ENCODE measurements at places on chromosomes 2 and 18.

GRCh38 chr2:23157812-23158211 is 227.2 kb upstream of the KLHL29 start:
- DNase-seq = no peak

DNA sequence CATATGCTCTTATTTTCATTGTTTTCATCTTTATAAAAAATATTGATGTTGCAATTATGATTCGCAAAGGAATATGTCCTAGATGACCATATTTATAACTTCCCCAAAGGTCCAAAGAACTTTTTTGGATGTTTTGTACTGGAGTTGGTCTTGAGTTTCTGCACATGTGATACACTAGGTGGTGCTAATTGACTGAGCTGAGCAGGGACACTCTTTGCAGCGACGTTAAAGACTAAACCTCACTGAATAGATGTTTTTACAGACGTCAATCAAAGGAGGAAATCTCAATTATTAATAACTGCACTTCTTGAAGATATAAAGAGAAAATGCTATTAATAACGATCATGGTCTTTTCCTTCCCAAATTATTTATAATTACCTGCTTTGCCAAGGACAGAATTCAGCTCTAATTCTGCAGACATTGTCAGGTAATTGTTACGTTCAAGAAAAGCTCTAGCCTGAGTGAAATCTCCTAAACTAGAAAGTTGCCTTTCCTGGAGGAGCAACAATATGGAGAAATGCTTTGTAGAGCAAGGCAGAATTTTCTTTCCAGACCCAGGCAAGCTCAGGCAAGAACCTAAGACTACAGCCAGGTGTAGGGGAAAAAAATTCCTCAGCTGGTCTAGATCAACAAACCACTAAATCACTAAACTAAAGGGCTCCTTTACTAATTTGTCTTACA is 119.3 kb upstream of the RBBP8 start:
- DNase-seq = peak; percentile 76

- peak; percentile 28 for DNase-seq
Measured at GRCh38 chr18:21489119-21489750, 111.3 kb downstream of the ESCO1 start.

- DNase-seq = peak; percentile 76
Measured at GRCh38 chr2:59167514-59167913, 926.4 kb upstream of the FANCL start.

- no peak for DNase-seq
Measured at GRCh38 chr2:222883420-222883819, 22.6 kb downstream of the ACSL3 start.

GRCh38 chr2:120870467-120870788 is 134.8 kb downstream of the GLI2 start:
- DNase-seq = no peak

- peak; percentile 58 for DNase-seq
Measured at GRCh38 chr2:124283096-124283495, 258.0 kb downstream of the CNTNAP5 start.

DNA sequence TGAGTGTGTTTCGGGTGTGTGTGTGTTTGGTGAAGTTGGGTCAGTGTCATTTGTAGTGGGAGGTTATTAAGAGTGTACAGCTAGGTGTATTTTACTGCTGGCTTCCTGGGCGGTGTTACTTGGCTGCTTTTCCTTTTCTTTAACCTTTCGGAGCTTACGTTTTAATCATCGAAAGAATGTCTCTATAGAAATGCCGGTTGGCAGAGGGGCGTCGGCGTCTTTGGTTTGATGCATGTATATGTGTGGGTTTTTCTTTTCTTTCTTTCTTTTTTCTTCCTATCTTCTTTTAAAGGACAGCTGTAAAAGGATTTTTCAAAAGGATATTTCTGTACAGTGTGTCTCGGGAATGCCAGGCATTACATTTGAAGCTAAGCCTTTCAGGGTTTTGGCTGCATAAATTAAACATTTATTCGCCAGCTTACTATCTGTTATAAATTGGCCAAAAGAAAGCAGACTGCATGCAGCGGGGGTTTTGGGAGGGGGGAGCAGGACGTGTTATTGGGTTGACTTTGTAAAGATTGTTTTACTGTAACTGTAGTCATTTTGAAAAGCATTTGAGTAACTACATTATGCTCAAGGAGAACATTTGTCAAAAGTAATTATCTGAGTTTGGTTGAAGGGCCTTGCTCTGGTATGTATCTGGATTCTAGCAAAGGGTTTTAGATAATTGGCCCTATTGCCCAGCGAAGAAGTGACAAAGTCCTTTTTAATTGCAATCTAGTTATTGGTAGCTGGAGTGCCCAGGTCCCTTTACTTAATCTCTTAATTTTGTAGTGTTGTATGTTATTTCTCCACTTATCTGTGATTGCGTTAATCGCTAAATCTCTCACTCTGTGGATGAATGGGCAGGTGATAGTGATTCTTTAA is 1.6 kb downstream of the ASXL3 start:
- peak; percentile 55 for DNase-seq

GRCh38 chr2:17482651-17483050 is 35.6 kb downstream of the RAD51AP2 start:
- DNase-seq = no peak

GRCh38 chr2:49278141-49278540 is 123.8 kb upstream of the FSHR start:
- no peak for DNase-seq

DNA sequence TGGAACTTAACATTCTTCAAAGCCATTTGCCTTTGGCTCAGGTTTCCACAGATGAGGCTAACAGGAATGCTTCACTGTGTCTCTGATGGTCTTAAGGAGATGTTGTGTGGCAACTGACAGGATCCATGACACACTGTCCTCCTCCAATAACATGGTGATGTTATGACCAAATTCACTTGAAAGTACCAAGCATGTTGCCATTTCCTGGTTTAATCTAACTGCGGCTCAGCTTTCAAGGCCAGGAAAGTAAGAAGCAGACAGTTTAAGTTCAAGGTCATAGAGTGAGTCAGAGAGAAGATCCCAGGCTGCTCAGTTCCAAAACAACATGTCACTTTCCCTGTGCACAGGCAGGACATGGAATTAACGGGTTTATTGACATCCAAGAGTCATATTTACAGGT is 513.6 kb downstream of the STK39 start:
- no peak for DNase-seq

- DNase-seq = no peak
Measured at GRCh38 chr2:176595986-176596385, 326.7 kb downstream of the MTX2 start.

GRCh38 chr2:190469771-190470170 is 61.6 kb downstream of the MFSD6 start:
- DNase-seq = peak; percentile 68

DNA sequence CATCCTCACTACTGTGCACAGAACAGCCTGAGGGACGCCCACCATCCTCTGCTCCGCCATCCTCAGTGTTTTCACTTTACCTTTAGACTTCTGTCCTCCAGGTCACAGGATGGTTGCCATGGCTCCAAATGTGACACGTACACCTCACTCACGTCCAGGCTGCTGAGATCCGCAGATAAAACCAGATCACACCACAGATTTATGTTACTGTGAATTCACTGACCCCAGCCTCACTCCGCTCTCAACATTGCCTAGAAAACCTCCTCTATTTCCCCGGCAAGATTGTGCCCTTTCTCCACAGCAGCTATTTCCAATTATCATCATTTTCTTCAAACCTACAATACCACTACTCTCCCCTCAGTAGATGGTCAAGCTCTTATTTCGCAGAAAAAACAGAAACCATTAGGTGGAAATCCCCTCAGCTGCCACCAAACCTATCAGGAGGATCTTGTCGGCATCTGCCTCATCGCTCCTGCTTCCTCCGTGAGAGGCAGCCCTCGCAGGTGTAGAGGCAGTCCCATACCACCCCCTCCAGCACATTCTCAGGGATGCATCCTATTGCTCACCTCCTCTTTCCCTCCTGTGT is 49.8 kb upstream of the SLC1A4 start:
- no peak for DNase-seq

GRCh38 chr2:157751462-157752058 is 122.9 kb upstream of the ACVR1C start:
- DNase-seq = peak; percentile 2

GRCh38 chr2:169572189-169572588 is 1.5 kb downstream of the FASTKD1 start:
- no peak for DNase-seq

GRCh38 chr2:4181062-4181461 is 477.7 kb downstream of the DCDC2C start:
- DNase-seq = no peak

GRCh38 chr2:112195167-112195766 is 57.1 kb downstream of the FBLN7 start:
- DNase-seq = no peak

DNA sequence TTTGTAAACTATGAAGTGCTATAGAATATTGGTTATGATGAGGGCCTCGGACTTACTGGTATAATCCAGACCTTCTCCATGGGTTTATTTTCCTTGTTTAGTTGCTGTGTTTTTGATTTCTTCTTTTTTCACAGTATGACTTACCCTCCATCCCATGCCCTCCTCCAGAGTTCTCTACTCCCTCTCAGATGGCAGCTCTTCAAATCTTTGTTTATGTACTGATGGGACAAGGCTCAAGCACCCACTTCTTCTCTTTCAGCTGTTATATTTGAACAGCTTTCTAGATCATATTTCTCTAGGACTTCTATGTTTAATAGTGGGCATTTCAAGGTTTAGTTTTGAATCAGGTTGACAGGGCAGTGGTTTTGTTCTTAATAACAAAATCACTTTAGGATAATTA is 43.9 kb downstream of the CLIP4 start:
- no peak for DNase-seq

DNA sequence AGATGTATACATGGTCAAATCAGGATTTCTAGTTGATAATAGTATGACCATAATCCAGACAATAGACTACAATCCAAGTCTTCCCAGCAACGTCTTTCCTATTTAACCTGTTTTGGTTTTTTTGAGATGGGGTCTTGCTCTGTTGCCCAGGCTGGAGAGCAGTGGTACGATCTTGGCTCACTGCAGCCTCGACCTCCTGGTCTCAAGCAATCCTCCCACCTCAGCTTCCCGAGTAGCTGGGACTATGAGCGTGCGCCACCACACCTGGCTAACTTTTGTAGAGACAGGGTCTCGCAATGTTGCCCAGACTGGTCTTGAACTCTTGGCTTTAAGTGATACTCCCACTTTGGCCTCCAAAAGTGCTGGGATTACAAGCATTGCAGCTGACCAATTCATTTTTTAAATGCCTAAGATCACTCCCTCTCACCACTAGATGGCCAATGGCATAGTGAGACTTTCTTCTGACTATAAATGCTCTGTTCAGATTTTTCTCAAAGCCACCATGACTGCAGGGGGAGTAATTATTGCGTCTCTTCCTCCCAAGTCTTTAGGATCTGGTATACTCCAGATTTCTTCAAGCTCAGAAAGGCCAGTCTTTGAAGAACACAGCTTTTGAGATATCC is 47.6 kb downstream of the HNRNPLL start:
- no peak for DNase-seq

- no peak for DNase-seq
Measured at GRCh38 chr18:55314031-55314430, 274.0 kb downstream of the TCF4 start.

DNA sequence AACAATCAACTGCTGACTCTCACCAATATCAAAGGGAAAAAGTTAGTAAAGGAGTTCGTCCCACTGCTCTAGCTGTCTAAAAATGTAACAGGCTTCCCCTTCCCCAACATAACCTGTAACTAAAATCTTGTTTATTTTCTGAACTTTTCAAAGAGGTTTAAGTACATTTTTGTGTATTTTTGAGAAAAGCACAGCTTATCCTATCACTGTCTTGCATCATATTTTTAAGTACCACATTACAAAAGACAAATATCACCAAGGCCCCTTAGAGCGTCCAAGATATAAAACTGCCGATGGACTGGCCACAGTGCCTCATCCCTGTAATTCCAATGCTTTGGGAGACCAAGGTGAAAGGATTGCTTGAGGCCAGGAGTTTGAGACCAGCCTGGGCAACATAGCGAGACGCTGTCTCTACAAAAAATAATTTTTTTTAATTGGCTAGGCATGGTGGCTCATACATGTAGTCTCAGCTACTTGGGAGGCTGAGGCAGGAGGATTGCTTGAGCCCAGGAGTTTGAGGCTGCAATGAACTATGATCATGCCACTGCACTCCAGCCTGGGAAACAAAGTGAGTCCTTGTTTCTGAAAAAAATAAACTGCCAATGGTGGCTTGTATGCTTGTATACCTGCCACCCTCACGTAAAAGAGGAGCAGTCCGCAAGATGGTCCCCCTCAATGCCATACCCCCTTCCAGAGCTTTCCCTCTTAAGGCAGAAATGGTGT is 21.2 kb upstream of the LAPTM4A start:
- DNase-seq = no peak

DNA sequence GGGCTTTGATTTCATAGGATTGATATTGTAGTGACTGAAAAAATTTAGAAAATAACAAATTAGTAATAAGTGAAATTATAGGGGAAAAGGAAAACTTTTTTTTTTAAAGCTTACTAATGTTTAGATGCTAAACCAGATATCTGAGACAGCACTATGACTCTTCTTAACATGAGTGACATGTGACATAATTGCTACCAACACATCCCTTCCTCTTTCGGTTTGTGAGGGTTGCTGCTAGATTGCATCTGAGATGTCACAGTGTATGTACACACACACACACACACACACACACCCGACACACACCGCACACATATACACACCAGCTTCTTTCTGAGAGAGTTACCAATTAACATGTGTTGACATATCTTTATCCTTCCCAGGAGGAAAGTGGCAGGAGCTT is 18.0 kb downstream of the RAPGEF4 start:
- no peak for DNase-seq

DNA sequence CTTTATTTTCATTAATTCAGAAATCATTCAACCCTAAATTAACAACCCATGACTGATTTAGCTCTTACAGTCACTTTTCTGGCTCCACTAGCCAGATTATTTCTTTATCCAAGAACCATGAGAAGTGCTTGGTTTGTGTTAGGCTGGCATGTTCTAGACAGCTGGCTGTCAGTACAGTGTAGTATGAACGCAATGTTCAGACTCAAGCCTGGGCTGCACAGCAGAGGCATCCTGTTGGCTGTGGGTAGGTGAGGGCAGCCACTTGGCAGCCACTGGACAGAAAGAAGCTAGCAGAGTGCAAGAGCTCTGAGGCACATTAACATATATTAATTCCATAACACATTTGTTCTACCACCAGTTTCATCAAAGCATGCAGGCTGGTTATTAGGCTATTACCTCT is 522.9 kb upstream of the FSHR start:
- no peak for DNase-seq

DNA sequence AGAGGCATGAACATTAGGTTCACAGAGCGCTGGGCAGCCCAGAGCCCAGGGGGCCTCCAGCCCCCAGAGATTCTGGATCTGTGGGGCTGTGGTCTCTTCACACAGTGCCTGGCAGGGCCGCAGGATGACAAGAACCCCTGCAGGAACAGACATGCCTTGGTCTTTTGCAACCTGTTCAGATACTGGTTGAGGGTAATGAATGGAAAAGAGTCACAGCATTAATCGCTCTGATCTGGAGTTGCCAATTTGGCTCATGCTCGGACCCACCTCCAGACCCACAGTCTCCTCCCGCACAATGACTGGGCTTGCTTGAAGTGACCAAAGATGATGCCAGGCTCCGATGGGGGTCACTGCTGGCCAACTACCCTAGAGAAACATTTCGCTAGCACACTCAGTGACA is 229.4 kb upstream of the SMAD2 start:
- DNase-seq = no peak

- DNase-seq = no peak
Measured at GRCh38 chr2:137939026-137939425, 25.2 kb upstream of the HNMT start.

GRCh38 chr2:179636100-179636980 is 225.1 kb downstream of the ZNF385B start:
- DNase-seq = no peak

Data from NCI-H1417 (cell line).